Renal cortical epithelial cell (primary cell): ENCODE measurements at places on chromosomes 11 and 22.

DNA sequence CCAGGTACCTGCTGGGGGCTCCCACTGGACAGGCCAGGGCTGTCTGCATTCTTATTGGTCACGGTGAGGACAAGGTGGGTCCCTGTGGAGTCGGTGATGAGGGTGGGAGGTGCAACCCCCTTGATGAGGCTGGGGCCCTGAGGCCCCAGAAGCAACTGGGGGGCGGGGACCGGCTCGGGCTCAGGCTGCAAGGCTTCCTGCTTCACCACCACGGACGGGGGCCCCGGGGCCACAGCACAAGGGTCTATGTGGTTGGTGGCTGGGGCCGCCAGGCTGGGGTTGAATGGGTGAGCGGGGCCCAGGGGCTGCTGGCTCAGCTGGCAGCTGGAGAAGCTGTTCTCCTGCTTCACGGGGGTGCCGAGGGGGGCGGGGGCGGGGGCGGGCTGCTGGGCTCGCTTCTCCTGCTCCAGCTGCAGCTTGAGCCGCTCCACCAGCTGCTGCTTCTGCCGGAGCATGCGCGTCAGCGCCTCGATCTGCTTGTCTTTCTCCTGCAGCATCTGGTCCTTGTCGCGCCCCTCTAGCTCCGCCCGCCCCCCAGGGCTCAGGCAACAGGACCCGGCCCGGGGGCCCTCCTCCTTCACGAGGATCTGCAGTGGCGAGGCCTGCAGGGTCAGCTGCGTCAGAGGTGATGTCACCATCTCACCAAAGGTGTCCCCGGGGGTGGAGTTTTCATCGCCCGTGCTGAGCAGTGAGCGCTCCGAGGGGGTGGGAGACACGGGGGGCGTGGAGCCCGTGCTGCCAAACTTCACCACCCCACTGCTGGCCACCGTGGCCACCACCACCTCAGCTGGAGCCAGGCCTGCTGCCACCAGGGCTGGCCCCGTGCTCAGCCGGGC is 48.2 kb downstream of the SGSM3 start:
- no peak for DNase-seq

DNA sequence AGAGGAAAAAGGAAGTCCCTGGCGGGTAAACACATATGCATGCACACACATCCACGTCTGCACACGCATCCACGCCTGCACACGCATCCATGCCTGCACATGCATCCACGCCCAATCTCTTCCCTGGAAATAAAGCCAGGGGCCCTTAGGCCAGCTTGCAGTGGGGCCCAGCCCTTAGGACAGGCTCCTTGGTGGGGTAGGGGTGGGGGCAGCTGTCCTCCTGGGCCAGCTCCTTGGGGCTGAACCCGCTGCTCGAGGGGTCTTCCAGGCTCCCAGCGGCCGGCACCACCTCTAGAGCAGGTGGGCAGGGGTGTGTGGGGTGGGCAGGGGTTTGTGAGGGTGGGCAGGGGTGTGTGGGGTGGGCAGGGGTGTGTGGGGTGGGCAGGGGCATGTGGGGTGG is 1.9 kb downstream of the C11orf21 start:
- DNase-seq: no peak

GRCh38 chr22:37126383-37126782 is 16.9 kb upstream of the TMPRSS6 start:
- peak; percentile 20 for DNase-seq

DNA sequence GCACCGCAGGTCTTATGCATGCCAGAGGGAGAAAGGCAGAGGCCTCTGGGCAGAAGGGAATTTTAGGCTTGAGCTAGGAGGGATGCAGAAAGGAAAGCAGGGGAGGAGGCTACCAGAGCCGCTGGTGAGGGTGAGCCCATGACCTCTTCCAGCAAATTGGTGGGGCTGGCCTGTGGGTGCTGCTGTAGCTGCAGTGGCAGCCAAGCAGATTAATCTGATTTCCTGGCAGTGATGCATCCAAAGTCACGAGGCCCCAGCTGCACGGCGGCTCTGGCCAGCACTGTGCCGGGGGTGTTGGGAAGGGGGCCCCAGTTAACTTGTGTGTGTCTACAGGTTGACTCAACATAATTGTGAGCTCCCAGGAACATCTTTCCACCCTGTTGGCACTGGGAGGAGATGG is 41.4 kb upstream of the B3GAT1 start:
- DNase-seq: no peak

- DNase-seq: no peak
Observed at GRCh38 chr11:6225024-6225423, 9.4 kb downstream of the FHIP1B start.

DNA sequence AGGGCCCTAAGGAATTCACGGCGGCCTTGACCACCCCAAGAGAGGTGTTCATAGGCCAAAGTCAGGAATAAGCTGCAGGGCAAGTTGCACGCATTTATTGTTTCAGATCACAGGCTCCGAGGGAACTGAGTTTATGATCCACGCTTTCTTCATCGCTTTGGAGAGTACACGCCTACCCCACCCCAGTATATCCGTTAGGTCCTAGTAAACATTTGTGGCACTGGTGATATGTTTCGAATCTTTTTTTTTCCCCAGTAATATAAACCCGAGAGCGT is 805 bp downstream of the GANAB start:
- DNase-seq: no peak
